Forelimb muscle (tissue), 1 donor: ENCODE measurements at places on chromosomes 7 and 10. TPM values are rescaled to one million over a fixed set of nuclear protein-coding genes. Genes with fewer than 3 reads are reported as not detected.

- no peak for DNase-seq
Measured at GRCh38 chr7:41367967-41368882, 334.7 kb downstream of the INHBA start.

DNA sequence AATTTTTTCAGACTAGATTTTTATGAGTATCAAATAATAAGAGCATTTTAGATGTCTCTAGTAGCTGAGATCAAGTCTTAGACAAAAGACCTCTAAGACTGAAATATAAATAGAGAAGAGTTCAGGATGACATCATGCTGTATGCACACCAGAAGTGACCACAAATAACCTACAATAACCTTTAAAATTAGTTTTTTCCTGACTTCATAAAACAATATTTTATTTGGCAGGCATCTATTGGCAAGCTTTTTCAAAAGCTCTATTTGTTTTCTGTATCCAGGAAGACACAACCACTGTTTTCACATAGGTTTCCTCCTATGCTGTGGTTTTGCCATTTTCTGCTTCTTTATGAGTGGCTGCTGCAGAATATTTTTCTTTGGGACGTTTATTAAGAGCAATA lies 359.1 kb downstream of the CRPPA start:
- no peak for DNase-seq

The CHPF2 gene
- polyA plus RNA-seq: 20.2 TPM

DNA sequence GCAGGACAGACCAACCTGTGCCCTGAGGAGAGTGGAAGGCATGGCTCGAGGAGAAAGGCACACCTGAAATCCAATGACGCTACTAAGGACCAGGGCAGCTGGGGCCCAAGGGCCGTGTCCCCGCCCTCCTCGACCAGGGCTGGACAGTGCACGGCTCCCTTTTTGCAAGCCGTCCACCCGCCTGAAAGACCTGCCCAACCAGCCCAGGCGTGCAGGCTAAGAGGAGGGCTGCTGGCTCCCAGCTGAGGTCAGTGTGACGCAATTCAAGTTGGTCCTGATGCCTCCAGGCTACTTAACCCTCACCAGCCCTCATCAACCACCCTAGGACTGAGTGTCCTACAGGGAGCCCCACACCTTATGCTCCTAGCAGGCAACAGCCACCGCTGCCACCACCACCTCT lies 69.3 kb downstream of the DLG5 start:
- DNase-seq: no peak

- no peak for DNase-seq
Measured at GRCh38 chr7:19080093-19080492, 37.3 kb downstream of the TWIST1 start.

DNA sequence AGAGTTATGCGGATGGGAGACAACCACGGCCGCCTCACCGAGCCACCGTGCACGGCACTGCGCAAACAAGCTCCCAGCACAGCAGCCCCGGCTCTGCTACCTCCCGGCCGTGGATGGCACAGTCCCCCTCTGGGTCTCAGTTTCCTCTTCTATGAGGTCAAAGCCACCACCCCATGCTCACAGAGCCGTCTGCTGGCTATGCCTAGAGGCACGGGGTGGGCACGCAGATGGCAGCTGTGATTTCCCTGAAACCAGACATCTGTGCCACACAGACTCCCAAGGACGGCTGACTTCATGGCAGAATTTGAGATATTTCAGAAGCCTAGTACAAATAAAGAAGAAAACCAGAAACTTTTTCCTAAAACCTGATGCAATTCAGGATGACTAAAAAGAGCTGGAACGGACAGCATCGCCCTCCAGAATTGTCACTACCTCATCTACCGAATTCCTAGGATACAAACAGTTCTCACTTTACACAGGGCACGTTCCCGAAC lies 73.2 kb downstream of the AMZ1 start:
- no peak for DNase-seq

GRCh38 chr10:48594371-48594770 lies 10.5 kb downstream of the ARHGAP22 start:
- DNase-seq: no peak

DNA sequence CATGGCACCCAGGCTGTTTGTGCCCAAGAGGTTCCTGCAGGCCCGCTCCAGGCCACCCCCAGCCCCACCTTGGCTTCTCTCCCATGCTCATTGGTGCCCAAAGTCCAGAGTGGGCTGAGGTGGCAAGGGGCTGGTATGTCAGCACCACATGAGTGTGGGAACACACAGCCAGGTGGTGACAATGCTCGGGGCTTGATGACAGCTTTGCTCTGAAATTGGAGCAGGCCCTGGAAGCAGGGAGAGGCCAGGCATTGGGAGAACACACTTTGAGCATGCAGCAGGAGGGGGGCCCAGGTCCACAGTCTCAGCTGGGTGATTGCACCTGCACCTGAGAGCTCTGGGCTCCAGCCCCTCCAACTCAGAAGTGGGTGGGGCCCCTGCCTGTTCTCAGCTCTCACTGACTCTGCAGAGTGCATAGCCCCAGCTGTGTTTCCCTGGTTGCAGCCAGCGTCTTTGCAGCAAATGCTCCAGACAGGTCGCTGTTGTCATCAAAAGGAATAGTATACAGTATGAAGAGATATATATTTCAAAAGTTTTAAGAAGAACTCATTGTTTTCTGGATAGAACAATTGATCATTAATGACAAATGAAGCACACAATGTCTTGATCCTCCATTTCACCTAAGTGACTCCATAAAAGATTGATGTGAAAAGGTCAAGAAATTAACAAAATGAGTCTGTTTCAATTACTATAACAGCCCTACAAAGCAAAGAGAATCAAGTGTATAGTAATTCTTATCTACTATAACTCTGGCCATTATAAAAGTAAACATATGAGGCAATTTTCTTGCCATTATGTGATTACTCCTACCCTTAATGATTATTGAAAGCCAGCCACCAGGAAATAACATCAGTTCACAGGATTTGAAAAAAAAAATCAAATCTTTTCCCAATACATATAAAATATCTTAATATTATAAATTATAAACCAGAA lies 848.1 kb downstream of the PCDH15 start:
- DNase-seq: no peak

- DNase-seq: no peak
Measured at GRCh38 chr7:134651991-134652390, 5.3 kb downstream of the BPGM start.

The CPA1 gene
- polyA plus RNA-seq: 6.5 TPM

The GRM8 gene
- polyA plus RNA-seq: 0.11 TPM

The MEOX2 gene
- polyA plus RNA-seq: 52.5 TPM

DNA sequence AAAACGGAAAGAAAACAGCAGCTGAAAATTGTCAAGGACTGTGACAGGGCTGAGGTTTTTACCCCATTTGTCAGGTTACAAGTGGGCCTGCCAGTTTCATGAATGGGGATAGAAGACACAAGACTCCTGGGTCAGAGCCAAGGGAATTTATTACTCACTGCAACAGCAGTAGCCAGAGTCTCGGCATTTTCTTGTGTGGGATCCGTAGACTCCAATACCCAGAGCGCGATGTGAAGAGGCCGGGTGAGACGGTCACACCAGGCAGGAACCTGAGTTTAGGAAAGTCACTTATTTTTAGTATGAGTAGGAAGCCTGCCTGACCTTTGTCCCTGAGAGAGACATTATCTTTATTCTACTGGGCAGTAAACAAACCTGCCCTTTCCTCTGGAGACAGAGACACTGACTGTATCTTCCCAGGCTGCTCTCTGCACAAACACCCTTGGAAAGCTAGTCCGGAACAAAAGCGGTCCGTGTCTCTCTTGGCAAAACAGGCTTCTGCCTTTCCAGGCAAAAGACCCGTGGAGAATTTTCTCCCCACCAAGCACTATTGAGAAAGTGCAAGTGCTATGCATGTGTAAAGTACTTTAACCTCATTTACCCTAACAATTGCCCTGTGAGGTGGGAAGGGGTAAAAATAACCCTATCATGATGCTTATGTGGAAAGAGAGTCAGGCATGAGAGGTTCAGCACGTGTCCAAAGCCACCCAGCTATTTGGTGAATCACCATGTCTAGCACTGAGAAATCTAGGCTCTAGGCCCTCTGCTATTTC lies 58.4 kb downstream of the JCAD start:
- DNase-seq: peak; percentile 62

- DNase-seq: no peak
Measured at GRCh38 chr7:45653209-45653907, 79.2 kb downstream of the ADCY1 start.

DNA sequence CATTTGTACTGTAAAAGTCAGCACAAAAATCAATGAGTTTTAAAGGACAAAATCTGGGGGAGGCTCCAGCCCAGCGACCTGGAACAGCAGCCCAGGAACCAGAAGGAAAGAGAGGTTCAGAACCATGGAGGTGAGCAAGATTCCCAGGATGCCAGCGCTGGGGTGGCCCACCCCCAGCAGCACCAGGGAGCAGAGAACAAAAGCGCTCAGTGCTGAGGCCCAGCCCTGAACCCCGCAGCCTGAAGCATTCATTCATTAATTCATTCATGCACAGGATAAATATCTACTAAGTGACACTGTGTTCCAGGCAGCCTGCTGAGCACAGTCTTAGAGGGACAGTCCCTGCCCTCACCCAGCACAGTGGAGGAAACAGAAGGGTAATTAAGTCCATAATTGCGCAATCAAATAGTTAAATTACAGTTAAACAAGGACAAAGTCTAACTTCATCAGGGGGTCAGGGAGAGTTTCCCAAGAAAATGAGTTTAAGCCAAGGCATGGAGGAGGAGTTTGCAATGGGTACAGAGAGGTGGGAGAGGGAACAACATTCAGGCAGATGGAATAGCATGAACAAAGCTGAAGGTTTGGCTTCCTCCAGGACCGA lies 202.3 kb downstream of the GRID1 start:
- no peak for DNase-seq

DNA sequence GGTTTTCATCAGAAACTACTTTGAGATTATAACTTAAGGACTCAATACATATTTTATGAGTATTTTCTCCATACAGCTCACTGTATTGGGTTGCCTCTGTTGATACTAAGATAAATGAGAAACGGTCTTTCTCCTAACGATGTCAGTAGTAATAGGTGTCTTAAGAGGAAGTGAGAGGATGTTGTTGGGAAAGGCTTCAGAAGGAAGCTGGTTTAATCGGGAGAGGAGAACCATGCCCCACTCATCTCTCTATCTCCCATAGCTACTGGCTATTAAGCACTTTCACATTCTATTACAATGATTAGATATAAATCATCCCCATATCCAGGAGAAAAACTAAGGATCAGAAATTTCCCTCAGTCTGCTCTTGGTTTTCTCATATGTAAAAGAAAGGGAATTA lies 2.0 kb downstream of the CLEC5A start:
- no peak for DNase-seq

The MTERF1 gene
- 10.0 TPM for polyA plus RNA-seq

GRCh38 chr10:69562731-69563254 lies 10.4 kb downstream of the NEUROG3 start:
- no peak for DNase-seq

GRCh38 chr10:70308121-70309060 lies 24.6 kb upstream of the NPFFR1 start:
- DNase-seq: no peak

The SLC26A3 gene
- not detected for polyA plus RNA-seq

The ITPRID1 gene
- polyA plus RNA-seq: 0.52 TPM

- DNase-seq: no peak
Measured at GRCh38 chr10:75607576-75607975, 176.2 kb downstream of the LRMDA start.

GRCh38 chr10:27494116-27494805 lies 9.8 kb upstream of the RAB18 start:
- DNase-seq: no peak

The FAM200A gene
- polyA plus RNA-seq: 8.6 TPM

- no peak for DNase-seq
Measured at GRCh38 chr7:156739596-156739995, 99.0 kb downstream of the RNF32 start.

DNA sequence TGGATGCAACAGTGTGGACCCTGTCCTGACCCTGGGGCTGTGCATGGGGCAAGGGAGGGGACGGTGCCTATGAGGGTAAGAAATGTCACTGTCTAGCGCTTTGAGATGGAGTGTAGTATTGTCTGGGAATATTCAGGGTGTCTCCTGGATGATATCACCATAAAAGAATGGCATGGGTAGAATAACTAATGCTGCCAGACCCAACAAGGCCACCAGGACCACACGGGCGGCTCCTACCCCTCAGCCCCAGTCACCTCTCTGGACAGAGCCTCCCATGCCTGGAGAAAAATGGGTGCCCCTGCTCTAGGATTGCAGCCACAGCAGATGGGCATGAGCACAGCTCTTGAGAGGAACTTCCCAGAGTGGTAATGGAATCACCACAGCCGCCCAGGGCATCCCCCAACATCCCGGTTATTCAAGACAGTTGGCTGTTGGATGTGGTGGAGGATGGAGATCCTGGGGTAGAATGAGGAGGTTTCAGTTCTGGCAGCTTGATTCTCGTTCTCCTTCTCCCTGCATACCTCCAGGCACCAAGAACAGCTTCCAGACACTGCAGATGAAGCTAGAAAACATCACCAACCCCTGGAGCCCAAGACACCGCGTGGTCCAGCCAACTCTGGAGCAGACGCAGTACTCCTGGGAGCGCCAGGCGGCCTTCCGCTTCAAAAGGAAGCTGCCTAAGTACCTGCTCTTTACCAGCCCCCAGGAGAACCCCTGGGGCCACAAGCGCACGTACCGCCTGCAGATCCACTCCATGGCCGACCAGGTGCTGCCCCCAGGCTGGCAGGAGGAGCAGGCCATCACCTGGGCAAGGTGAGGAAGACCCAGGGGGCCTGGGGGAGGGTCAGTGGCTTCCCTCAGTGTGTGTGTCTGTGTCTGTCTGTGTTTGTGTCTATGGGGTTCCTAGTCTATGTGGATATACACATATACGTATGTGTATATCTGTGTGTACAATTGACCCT lies 6.2 kb downstream of the AOC1 start:
- DNase-seq: no peak

DNA sequence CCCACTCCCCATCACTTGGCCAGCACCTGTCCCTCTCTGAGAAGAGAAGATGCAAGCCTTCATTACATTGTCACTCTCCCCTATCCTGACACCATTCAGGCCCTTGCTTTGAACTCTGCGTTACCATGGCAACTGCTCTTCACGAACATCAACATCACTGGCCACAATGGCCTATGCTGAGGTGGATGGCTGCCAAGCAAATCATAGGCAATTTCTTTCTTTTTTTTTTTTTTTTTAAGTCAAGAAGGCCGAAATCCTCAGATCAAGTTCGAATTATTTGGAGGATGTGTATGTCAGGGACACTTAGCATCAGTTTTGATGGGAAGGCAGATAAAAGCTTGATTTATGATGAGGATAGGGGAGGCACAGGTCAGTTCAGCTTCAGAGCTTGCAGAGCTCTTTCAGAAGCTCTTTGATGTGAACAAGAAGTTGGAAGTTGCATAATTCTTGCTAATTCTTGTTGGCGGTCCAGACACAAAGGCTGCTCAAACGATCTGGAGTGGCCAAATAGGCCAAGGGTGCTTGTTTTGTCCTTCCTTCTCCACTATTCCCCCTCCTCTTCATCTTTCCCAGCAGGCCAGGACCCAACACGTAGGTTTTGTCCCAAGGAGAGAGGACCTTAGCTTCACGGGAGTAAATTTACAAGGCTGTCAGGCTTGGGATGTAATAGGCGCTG lies 179.9 kb upstream of the NPVF start:
- DNase-seq: no peak

GRCh38 chr10:132890301-132890700 lies 52.1 kb downstream of the CFAP46 start:
- no peak for DNase-seq
